Activated CD4-positive, alpha-beta memory T cell treated with anti-CD3 and anti-CD28 coated beads, Interleukin-2, amount 10 ng/mL, durations not matched to agents 7 days and 5 days (primary cell): ENCODE measurements at places on chromosomes 7 and 10.

DNA sequence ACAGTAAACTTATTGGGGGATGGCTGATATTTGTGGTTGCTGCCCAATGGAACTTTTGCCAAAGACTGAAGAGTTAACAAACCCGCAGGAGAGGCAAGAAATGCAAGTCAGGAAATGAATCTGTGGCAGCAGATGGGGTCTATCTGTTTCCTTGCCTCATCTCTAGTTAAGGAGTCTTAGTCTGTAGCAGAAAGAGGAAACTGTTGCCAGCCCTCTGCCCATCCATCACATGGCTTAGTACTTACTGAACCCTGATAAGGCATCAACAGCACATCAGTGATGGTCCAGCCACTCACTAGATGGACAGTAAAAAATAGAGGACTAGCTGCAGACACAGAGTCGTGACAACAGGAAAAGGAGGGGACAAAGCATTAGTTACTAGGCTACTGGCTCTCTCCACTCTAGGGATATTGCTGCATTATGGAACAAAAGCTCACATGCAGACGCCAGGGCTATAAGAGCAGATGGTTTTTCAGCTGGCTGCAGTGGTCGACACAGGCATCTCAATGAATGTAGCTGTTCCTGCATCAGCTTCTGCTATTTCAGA is 614.7 kb downstream of the PARD3 start:
- H3K4me3 ChIP-seq = no peak overlapping the region
- no peak overlapping the region for H3K27ac ChIP-seq
- no peak for DNase-seq
- H3K4me1 ChIP-seq = no peaks in the 10 kb centered on the region
- H3K36me3 ChIP-seq = no peaks in the 10 kb centered on the region

DNA sequence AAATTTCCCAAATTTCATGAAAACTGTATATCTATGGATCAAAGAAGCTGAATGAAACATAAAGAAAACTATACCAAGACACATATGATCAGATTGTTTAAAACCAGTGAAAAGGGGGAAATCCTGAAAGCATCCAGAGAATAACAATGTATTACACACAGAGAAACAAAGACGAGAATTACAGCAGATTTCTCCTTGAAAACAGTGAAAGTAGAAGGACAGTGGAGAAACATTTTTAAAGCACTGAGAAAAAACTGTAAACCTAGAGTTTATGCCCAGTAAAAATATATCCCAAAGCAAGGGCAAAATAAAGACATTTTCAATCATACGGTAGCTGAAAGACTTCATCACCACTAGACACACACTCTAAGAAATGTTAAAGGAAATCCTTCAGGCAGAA is 121.0 kb downstream of the DPY19L1 start:
- H3K36me3 ChIP-seq = no peaks in the 10 kb centered on the region
- H3K27me3 ChIP-seq = peaks cover 16% of the 10 kb centered on the region
- no peak overlapping the region for H3K4me3 ChIP-seq
- H3K27ac ChIP-seq = no peak overlapping the region

- H3K4me1 ChIP-seq = no peaks in the 10 kb centered on the region
- no peak overlapping the region for H3K27ac ChIP-seq
- no peaks in the 10 kb centered on the region for H3K36me3 ChIP-seq
- H3K27me3 ChIP-seq = no peaks in the 10 kb centered on the region
These were observed 566.9 kb downstream of the TCERG1L start for GRCh38 chr10:130744631-130745030.

DNA sequence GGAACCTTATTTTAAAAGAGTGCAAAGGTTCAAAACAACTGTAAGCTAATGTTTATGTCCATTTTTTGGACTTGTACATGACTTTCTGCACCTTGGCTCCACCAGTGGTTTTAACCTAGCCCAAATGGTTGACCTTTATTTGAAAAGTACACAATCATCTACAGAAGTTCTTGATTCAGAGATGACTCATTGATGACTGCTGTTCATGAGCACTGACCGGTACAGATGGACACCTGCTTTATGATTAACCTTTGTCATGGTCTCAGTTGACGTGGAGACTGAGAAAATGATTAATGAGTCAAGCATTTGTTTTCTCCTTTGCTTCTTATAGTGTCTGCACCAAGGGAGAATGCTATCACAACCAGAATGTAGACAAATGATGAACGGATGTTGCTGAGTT is 55.7 kb upstream of the PTER start:
- H3K27me3 ChIP-seq = peaks cover 2% of the 10 kb centered on the region
- no peak for DNase-seq
- H3K27ac ChIP-seq = no peak overlapping the region
- H3K36me3 ChIP-seq = no peaks in the 10 kb centered on the region
- H3K4me1 ChIP-seq = no peaks in the 10 kb centered on the region
- H3K4me3 ChIP-seq = no peak overlapping the region
